ENCODE measurements at places on chromosomes 4 and X.

DNA sequence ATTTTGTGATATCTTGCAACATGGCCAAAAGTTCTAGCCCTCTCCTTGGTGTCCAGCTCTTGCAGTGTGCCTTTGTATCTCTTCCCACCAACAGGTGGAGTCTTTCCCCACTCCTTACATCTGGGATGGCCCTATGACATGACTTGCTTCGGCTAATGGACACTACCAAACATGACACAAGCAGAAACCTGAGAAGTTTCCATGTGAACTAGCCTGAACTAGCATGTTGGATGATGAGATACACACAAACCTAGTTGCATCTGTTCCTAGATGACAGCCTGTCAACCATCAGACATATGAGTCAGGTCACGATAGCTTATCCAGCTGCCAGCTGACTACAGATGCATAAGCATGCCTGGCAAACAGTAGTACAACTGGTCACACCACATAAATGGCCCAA lies 207.5 kb upstream of the FTHL17 start:
- no peak for DNase-seq

DNA sequence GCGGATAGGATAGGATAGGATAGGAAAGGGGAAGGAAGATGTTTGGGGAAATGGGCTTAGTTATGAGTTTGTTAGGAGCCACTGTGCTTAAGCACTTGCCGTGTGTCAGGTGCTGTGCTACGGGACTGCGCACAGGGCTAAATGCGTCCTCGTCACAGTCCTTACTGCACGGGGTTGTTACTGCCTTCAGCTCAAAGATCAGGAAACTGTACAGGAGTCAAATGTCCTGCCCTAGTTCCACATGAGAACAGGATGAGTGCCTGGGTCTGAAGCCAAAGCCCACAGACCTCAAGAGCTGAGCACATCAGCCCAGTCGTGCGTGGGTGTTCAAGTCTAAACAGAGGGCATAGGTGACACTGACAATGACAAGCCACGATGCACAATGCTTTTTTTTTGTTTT lies 15.0 kb downstream of the ACSL1 start:
- DNase-seq = no peak

DNA sequence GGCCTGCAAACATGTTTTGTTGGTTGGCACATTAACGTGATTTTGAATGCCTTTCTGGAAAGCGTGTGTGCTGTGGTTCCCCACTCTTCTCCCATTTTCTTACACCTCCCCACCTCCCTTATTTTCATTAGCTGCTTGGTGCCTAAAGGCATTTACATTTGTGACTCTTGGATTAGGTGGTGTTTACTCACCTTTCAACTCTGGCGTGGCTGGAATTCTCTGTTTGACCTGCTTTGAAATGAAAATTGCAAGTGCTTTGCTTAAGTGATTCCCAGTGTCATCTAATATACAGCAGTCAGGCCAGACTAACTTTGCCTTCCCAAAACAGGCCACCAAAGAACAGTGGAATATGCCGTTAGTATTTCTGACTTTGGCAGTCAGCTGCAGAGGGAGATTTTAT lies 80.5 kb downstream of the NHSL2 start:
- DNase-seq = no peak

GRCh38 chr4:871484-871883 lies 45.6 kb upstream of the CPLX1 start:
- no peak for DNase-seq

DNA sequence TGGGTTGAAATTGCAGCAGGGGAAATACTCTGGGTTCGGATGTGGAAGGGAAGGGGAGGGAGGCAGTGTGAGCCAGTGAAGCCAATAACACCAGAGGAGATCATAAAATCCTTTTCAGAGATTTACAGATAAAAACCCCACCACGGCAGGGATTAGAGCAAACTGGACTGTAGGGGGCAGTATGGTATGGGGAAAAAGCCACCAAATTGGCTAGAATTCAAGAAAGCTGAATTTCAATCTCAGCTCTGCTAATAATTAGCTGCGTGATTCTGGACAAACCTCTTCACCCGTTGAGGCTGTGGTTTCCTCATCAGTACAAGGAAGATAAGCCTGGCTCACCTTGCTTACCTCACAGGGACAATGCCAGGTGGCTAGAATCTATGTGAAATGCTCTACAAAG lies 108.1 kb downstream of the ATG4A start:
- no peak for DNase-seq

GRCh38 chr4:25378437-25378743 lies 1.3 kb downstream of the ANAPC4 start:
- no peak for DNase-seq

GRCh38 chrX:2517055-2517454 lies 16.3 kb upstream of the DHRSX start:
- no peak for DNase-seq

GRCh38 chr4:187127456-187127855 lies 403.8 kb upstream of the FAT1 start:
- no peak for DNase-seq

DNA sequence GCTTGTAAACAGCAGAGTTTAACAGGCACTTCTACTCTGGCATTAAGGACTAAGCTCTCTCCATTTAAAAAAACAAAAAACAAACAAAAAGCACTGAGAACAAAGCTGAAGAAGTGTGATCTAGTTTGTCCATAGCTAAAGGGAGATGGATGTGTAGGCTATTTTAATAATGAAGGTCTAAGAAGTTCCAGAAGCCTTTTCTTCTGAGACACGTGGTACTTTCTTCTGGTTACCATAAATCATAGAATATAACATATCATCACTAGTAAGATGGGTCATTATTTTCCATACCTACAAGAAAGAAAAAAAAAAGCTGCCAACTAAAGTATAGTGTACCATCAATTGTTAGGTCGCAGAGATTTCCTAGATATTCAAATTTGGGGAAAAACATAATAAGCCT lies 722 bp upstream of the NBDY start:
- DNase-seq = no peak

DNA sequence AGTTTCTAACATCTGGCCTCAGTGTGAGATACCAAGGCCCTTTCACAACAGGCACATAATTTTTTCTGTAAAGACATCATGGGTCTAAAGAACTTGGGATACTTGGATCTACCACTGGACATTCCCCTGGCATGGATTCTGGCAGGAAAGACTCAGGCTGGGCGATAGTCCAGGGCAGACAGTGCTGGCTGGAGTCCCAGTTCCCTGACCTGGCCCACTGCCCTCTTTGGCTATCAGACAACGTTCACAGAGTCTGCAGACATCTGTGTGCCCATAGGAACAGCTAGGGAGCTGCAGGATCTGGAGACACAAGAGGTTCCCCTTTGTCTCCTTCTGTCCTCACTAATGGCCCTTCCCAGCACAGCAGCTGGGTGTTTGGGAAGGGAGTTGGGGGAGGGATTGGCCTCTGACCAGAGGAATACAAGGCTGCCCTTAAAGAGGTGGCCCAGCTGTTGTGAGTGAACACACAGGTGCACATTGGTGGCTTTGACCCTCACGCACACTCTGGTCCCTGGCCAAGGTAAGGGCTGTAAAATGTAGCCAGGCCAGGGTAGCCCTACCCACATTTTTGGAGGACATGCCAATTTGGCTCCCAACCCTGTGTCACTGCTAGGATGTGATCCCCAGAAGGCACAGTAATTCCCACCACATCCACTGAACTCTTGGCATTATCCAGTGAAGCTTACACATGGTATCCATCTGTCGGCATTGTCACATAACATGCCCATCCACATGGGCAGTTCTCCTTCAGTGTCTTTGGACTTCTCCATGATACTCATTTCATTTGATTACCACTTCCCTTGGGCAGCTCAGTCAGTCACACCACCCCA lies 72.3 kb downstream of the SOX3 start:
- DNase-seq = no peak

GRCh38 chrX:110691446-110691845 lies 104.2 kb downstream of the CHRDL1 start:
- no peak for DNase-seq

- DNase-seq = no peak
These were observed 104.5 kb upstream of the AGA start for GRCh38 chr4:177546745-177547144.

DNA sequence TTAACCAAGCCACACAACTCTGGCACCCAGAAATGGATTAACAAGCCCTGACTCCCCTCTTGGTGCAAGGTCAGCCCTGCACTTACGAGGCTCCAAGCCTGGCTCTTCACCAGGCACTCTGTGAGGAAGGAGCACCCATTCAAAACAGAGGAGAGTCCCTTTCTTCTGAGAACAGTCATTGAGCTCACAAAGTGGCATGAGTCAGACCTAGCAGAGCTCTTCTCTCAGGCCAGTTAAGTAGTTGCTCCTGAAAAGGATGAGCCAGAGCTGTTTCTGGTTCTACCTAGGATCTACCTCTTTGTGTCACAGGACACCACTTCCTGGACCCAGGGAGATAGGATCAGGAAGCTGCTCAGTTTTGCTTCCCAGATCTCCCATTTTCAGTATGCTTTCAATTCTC lies 48.2 kb downstream of the EVC2 start:
- no peak for DNase-seq

DNA sequence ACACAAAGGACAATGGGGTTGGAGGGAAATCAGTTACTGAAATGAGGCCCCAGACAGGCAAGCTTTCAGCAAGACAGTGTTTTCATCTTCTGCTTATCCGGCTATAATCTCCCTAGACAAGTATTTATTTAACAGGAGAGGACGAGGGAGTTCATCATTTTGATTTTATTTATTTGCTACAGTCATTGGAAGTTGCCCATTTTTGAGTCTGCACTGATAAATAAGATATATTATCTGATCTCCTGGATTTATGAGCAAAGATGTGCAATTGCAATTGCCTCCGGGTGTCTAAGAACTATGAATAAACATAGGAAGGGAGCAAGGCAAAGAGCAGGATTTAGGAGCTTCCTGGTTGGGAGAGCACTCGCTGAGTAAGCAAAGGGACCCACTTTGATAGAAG lies 263.2 kb upstream of the EDA2R start:
- DNase-seq = no peak

GRCh38 chrX:41734530-41734929 lies 10.5 kb downstream of the GPR82 start:
- DNase-seq = no peak

GRCh38 chr4:81431971-81432370 lies 39.7 kb downstream of the RASGEF1B start:
- no peak for DNase-seq

DNA sequence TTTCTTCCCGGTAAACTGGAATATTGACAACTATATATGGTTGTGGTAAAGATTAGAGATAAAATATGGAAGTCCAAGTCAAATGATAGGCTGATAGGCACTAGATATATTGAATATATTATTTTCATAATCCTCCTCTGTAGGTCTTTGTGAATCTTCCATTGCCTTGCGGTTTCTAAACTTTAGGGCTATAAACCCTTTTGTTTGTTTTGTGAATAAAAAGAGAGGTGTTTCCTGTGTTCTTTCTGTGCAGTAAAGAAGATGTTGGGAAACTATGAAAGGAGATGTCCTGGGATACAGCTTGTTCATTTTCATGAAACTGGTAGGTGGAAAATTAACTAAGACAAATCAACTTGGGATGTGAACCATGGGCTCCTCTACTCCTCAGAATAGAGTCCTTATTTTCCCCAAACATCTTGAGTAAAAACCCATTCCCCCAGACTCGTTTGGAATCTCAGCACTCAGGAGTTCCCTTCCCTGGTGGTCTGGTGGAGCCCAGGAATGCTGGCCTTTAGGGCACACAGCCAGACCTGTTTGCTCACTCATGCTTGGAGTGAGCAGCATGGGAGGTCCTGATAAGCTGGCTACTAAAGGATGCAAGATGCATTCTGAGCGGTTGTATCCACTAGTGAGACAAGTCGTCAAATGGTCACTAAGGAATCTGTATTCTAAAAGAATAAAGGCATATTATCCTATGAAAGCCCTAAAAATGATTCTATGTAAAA lies 22.2 kb downstream of the PRDM8 start:
- no peak for DNase-seq

All from activated CD4-positive, alpha-beta T cell treated with anti-CD3 and anti-CD28 coated beads for 24 hours (primary cell).